Large intestine (tissue), 12 donors: ENCODE measurements at places on chromosomes 1 and 21. TPM values are rescaled to one million over a fixed set of nuclear protein-coding genes. Genes with fewer than 3 reads are reported as not detected.

The FCER1G gene
- polyA plus RNA-seq: 35.9 TPM

DNA sequence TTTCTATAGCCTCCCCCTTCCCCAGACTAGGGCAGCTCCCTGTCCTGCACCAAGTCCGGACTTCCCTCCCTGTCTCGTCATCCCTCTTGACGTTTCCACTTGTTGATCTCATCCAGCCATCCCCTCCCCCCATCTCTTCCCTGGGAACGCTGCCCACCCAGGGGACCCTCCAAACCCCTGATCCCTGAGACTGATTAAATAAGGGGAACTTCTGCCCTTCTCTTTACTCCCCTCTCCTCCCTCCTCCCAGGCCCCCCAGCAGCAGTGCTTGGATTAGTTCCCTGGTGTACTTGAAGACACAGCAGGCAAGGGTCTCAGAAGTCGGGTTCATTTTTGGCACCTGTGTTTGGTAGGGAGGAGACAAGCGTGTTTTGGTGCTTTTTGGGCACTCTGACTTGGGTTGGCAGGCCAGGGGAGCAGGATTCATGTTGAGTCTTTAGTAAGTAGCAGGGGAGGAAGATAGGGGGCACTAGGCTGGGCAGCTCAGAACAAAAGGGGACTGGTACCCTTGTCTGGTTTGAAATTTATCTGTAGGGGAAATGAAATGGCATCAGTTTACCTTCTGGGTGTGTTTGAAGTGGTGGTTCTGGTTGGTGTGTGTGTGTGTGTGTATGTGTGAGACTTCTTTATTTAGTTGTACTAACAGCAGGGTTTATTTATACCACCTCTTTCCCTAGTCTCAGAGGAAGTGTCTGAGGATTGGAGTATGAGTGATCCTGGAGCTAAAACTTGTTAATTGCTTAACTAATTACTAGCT lies 11.1 kb downstream of the VANGL2 start:
- DNase-seq: no peak

- DNase-seq: no peak
Observed at GRCh38 chr1:32055416-32055815, 17.3 kb upstream of the TMEM39B start.

DNA sequence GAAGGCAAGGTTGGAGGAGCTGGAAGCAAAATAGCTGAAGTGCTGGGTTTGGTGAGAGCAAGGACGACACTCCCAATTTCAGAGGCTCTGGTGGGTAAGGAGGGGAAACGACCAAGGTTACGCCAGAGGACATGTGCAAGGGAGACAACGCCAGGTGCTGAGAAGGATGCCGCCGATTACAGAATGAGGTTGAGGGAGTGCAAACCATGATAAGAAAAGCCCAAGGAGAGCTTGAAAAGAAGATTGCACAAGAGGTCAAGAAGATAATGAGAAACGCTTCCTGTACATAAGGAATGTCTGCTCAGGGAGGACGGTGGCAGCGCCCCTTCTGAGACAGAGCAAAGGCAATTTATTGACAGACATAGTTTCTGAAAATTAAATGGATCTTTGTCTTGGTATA lies 382.0 kb upstream of the PROX1 start:
- peak; percentile 55 for DNase-seq

The TCHHL1 gene
- not detected for polyA plus RNA-seq

The TTC22 gene
- polyA plus RNA-seq: 28.2 TPM

DNA sequence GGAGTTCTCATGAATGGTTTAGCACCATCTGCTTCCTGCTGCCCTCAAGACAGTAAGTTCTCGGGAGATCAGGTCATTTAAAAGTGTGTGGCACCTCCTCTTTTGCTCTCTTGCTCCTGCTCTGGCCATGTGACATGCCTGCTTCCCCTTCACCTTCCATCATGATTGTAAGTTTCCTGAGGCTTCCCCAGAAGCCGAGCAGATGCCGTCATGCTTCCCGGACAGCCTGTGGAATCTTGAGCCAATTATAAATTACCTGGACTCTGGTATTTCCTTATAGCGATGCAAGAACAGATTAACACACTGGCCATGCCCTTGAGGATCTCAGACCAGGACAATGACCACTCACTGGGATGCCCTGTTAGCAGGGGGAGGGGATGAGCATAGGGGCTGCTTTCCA lies 212.3 kb downstream of the MATN1 start:
- no peak for DNase-seq

The CTSK gene
- polyA plus RNA-seq: 18.3 TPM

GRCh38 chr1:97160818-97161217 lies 439.2 kb downstream of the PTBP2 start:
- DNase-seq: no peak

DNA sequence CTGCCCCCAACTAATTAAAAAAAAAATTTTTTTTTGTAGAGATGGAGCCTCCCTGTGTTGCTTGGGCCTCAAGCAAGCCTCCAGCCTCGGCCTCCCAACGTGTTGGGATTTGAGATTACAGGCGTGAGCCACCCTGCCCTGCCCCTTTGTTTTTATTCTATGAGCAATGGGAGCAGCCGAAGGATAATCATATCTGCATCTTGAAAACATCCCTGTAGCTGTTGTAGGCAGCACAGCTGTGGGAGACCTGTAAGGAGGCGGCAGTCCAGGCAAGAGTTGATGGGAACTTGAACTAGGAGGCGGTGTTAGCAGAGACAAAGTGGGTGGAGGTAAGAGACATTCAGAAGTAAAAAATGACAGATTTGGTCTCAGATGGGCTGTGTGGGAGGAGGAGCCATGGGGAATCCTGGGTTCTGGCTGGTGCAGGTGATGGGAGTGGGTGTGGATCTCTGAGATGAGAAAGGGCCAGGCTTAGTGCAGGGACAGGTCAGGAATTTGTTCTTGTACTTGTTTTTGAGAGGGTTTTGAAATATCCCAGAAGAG lies 31.3 kb downstream of the STUM start:
- DNase-seq: no peak

- DNase-seq: no peak
Observed at GRCh38 chr21:34546542-34546941, 34.5 kb upstream of the KCNE1 start.

GRCh38 chr21:40678681-40679284 lies 168.2 kb downstream of the DSCAM start:
- DNase-seq: no peak

- DNase-seq: no peak
Observed at GRCh38 chr1:205497351-205497750, 7.1 kb upstream of the CDK18 start.

The TNFAIP8L2 gene
- 5.0 TPM for polyA plus RNA-seq

The AADACL3 gene
- not detected for polyA plus RNA-seq

- DNase-seq: no peak
Observed at GRCh38 chr21:19712441-19712840, 1285.8 kb upstream of the NCAM2 start.

The SPATA1 gene
- polyA plus RNA-seq: 4.5 TPM

The CRYZL1 gene
- 38.2 TPM for polyA plus RNA-seq

- no peak for DNase-seq
Observed at GRCh38 chr1:20279509-20279908, 11.2 kb upstream of the VWA5B1 start.

- DNase-seq: no peak
Observed at GRCh38 chr1:12521096-12521495, 96.9 kb downstream of the DHRS3 start.

DNA sequence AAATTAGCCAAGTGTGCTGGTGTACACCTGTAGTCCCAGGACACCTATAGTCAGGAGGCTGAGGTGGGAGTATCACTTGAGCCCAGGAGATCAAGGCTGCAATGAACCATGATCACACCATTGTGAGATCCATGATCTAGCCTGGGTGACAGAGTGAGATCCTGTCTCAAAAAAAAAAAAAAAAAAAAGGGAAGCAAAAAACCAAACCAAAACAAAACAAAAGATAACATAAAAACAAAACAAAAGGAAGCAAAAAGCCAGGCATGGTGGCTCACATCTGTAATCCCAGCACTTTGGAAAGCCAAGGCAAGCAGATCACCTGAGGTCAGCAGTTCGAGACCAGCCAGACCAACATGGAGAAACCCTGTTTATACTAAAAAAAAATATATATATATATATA lies 9.4 kb upstream of the AKR1A1 start:
- no peak for DNase-seq

DNA sequence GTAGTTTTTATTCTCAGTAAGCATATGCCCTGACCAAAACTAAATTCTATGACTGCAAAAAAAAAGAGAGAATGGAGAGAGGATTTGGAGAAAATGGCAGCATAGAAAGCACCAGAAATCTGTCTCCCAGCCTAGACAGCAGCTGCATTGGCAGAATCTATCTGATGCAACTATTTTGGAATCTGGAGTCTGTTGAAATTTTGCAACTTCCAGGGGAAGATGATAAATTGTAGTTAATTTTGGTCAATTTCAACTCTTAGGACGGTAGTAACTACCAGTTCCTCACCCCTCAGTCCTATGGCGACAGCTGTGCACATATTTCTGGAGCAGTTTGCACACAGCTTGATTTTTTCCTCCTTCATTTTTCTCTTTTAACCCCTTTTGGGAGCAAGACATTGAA lies 10.9 kb downstream of the EXO5 start:
- DNase-seq: no peak

DNA sequence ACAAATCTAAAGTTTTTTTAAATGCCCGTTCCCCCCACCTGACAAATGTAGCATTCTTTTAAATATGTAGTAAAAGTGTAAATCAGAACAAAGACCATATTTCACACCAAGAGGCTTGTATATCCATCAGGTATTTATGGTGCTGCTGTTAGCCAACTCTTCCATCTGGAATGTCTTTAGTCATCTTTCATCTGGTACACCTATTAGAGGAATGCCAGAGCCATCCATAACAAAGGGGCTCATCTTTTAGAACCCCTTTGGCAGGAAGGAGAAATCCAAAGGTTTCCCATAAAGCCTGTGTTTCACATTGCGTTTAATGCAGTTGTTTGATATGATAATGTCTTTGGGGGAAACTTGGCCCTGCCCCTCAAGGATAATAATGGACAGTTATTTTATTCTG lies 79.3 kb upstream of the C1orf87 start:
- no peak for DNase-seq

The DLGAP3 gene
- 0.42 TPM for polyA plus RNA-seq

- DNase-seq: no peak
Observed at GRCh38 chr1:174167265-174167803, 8.0 kb downstream of the RABGAP1L start.
